Activated CD8-positive, alpha-beta T cell treated with anti-CD3 and anti-CD28 coated beads, Interleukin-2, amount 10 ng/mL, durations not matched to agents 7 days and 5 days (primary cell): ENCODE measurements at places on chromosomes 4 and X.

DNA sequence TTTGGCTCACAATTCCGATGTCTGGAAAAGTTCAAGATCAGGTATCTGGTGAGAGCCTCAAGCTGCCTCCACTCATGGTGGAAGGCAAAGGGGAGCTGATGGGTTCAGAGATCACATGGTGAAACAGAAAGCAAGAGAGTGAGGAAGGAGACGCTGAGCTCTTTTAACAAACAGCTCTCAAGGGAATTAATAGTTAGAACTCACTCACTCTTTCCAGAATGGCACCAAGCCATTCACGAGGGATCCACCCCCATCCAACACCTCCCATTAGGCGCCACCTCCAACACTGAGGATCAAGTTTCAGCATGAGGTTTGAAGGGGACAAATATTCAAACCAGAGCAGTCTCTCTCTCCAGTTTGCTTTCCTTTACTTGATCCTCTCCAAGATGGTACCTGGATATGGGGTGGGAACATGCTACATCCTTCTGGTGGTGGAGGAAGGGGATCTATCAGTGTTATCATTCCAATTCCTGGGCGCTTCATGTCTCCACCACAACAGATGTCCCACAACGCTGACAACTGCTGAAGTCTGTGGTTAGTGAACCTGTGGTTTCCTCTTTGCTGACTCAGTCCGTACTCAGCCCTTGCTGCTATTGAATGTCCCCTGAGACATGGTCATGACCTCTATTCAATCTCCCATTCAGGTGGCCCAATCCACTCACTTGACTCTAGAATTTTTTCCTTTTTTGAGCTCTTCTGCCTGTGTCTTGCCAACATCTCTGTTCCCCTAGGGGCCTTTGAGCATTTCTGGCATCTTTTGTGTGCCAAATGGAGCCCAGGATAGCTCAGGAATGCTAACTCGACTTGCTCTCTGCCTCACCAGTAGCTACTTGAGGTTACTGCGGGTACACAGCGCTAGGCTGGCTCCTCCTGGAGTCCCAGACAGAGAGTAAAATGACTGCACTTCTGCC is 395.2 kb downstream of the MID1IP1 start:
- H3K27ac ChIP-seq = peak overlapping the region; percentile 30
- H3K4me3 ChIP-seq = peak overlapping the region; percentile 6
- no peaks in the 10 kb centered on the region for H3K27me3 ChIP-seq
- H3K36me3 ChIP-seq = no peaks in the 10 kb centered on the region
- peaks cover 45% of the 10 kb centered on the region for H3K4me1 ChIP-seq

DNA sequence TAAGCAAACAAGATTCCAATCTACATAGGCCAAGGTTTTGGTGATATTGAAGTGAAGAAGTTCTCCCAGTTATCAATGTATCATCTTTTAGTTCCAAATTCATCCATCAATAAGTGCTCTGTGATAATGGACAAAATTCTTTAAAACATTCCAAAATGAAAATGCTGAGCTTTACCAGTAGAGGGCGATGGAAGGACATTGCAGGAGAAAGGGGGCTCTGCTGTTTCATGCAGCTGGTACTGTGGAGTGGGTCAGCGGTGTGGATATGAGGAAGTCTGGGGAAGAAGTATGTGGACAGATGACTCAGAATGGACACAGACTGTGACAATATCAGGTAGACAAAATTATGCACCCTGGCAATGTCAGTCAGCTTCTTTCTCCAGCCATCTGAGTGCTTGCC is 46.6 kb upstream of the HS6ST2 start:
- DNase-seq = no peak
- H3K36me3 ChIP-seq = no peaks in the 10 kb centered on the region
- H3K27me3 ChIP-seq = no peaks in the 10 kb centered on the region
- H3K4me1 ChIP-seq = no peaks in the 10 kb centered on the region
- H3K27ac ChIP-seq = no peak overlapping the region
- no peak overlapping the region for H3K4me3 ChIP-seq

DNA sequence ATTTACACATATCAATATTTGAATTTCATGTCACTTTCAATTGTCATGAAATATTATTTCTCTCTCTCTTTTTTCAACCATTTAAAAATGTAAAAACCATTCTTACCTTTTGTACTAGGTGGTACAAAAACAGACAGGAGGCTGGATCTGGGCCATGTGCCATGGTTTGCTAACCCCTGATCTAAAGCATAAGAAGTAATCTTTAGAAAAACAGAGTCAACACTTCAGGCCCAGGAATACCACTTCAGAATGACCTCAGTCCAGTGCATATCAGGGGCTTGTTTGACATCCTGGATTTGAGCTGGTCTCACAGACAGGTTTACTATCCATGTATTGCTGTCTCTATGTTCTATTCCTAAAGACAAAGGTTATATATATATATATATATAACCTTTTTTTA is 102.5 kb downstream of the DCHS2 start:
- H3K27me3 ChIP-seq = peaks cover 4% of the 10 kb centered on the region
- H3K4me1 ChIP-seq = no peaks in the 10 kb centered on the region
- H3K4me3 ChIP-seq = no peak overlapping the region
- no peak overlapping the region for H3K27ac ChIP-seq
- H3K36me3 ChIP-seq = no peaks in the 10 kb centered on the region
- no peak for DNase-seq

- H3K36me3 ChIP-seq = no peaks in the 10 kb centered on the region
- peaks cover 2% of the 10 kb centered on the region for H3K27me3 ChIP-seq
- no peak overlapping the region for H3K27ac ChIP-seq
Observed at GRCh38 chr4:173091958-173092357, 76.7 kb upstream of the GALNT7 start.

DNA sequence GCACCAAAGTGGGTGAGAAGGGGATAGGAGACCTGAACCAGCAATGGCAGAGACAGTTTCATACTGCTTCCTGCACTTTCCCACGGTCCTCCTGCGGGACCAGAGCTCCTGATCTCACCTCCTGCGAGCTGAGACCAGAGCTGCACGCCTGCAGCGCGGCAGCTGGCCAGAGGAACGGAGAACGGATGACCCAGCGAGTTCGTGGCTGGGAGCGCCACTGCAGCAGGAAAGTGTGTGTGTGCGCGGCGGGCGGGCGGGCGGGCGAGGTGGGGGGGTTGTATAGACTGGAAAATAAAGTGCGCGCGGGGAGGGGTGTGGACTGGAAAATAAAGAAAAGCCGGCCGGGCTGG is 16.5 kb downstream of the MCF2 start:
- peaks cover 16% of the 10 kb centered on the region for H3K27me3 ChIP-seq
- DNase-seq = no peak
- no peak overlapping the region for H3K27ac ChIP-seq
- H3K4me3 ChIP-seq = peak overlapping the region; percentile 46
- H3K4me1 ChIP-seq = peaks cover 2% of the 10 kb centered on the region

GRCh38 chrX:72394518-72395170 is 88.9 kb upstream of the CITED1 start:
- no peak for DNase-seq
- no peak overlapping the region for H3K4me3 ChIP-seq
- H3K4me1 ChIP-seq = no peaks in the 10 kb centered on the region
- no peaks in the 10 kb centered on the region for H3K36me3 ChIP-seq

DNA sequence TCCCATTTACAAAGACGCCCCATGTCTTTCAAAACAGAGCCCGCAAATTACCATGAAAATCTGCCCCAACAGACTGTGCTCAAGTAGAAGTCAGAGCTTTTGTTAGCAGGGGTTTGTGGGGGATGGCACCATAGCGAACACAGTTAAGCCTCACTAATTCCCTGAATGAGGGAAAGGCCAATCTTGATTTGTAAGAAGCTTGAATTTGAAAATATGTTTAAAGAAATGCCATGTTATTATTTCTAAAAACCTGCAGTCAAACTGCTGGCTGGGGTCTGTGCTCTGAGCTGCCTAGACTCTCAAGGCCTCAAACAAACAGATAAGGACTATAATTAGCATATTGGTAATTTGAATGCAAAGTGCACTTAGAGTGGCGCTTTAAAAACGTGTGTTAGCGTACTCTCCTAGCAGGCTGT is 9.4 kb upstream of the PAK3 start:
- H3K27ac ChIP-seq = no peak overlapping the region
- no peak overlapping the region for H3K4me3 ChIP-seq
- no peaks in the 10 kb centered on the region for H3K27me3 ChIP-seq
- no peaks in the 10 kb centered on the region for H3K36me3 ChIP-seq
- H3K4me1 ChIP-seq = no peaks in the 10 kb centered on the region
- DNase-seq = no peak

DNA sequence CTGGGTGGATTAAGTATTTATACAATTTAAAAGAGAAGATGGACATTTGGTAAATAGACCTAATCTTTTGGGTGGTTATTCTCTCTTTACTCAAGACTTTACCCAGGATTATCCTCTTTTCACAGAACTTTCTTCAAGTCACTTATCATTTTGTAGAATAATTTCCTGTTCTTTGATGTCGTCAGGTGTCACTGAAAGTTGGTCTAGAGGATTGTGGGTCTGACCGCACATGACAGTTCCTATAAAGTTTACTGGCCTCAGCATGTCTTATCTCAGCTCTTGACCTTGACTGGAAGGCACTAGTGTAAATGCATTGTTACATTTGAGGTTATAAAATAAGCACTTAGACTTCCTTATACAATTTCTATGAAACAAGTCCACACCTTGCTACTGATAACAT is 139.9 kb upstream of the SLC4A4 start:
- H3K27ac ChIP-seq = peak overlapping the region; percentile 68
- peaks cover 24% of the 10 kb centered on the region for H3K4me1 ChIP-seq
- H3K27me3 ChIP-seq = peaks cover 9% of the 10 kb centered on the region
- peak overlapping the region; percentile 4 for H3K4me3 ChIP-seq
- DNase-seq = peak; percentile 74
- H3K36me3 ChIP-seq = no peaks in the 10 kb centered on the region

DNA sequence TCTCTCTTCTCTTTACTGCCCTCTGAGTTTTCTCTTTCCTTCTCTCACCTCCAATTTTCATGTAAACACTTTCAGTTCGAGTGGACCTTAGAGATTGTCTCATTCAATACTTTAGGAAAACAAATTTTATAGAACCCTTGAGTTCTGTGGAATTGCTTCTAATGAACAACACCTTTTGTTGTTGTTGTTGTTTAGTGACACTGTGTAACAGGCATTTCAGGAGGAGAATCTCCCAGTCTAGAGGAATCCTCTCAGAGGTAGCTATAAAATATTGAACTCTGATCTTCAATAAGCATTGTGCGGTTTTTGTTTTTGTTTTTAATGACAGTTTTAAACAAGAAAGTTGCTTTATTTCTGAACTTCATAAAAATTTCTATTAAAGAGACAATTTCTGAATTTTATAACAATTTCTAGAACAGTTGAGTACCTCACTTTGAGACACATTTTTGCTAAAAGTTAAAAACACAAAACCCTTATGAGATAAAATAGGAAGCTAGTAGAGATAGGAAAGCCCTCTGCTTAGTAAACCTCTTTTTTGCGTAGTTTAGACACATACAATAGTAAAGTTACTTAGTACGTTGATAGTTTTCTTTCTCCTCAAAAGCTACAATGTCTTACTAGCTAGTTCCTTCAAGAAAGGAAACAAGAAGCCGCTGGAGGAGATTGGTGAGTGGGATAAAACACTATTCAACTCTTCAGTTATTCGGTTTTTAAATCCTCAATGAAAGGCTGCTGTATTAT is 38.8 kb downstream of the CLCN3 start:
- peaks cover 14% of the 10 kb centered on the region for H3K4me1 ChIP-seq
- no peak overlapping the region for H3K4me3 ChIP-seq
- DNase-seq = no peak
- no peaks in the 10 kb centered on the region for H3K36me3 ChIP-seq
- H3K27ac ChIP-seq = no peak overlapping the region

DNA sequence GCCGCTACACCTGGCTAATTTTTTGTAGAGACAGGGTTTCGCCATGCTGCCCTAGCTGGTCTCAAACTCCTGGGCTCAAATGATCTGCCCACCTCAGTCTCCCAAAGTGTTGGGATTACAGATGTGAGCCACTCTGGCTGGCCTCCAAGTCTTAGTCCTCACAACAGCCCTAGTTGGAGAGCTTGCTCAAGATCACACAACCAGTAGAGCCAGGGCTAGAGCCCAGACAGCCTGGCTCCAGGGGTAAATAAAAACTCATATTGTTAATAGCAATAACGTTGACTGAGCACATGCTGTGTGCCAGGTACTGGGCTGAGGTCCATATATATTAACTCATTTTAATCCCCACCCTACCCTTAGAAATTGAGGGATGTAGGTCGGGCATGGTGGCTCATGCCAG is 7.3 kb upstream of the JAKMIP1 start:
- no peak for DNase-seq
- H3K27ac ChIP-seq = no peak overlapping the region
- H3K4me1 ChIP-seq = no peaks in the 10 kb centered on the region
- H3K4me3 ChIP-seq = no peak overlapping the region

DNA sequence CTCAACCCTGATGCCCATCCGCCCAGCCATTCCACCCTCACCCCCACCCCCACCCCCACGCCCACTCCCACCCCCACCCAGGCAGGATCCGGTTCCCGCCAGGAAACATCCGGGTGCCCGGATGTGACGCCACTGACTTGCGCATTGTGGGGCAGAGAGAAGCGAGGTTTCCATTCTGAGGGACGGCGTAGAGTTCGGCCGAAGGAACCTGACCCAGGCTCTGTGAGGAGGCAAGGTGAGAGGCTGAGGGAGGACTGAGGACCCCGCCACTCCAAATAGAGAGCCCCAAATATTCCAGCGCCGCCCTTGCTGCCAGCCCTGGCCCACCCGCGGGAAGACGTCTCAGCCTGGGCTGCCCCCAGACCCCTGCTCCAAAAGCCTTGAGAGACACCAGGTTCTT is at the start of gene MAGEA1:
MAGEA1 (plus strand) TSS at position 154 of the 400 bp plus-strand sequence. CDS start 3,106 bp downstream, outside the sequence.
- H3K4me3 ChIP-seq = no peak within 1 kb of the TSS
- no peaks in the 10 kb centered on the region for H3K4me1 ChIP-seq
- peaks cover 2% of the 10 kb centered on the region for H3K27me3 ChIP-seq
- H3K36me3 ChIP-seq = no peaks in the 10 kb centered on the region

DNA sequence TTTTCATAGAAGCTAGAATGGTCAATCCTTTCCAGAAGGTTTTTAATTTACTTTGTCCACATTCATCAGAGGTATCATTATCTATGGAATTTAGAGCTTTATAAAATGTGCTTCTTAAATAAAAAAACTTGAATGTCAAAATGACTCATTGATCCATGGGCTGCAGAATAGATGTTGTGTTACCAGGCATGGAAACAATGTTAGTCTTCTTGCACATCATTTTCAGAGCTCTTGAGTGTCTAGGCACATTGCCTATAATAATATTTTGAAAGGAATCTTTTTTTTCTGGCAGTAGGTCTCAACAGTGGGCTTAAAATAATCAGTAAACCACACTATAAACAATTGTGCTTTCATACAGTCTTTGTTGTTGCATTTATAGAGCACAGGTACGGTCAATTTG is 200.3 kb downstream of the FAT4 start:
- no peaks in the 10 kb centered on the region for H3K4me1 ChIP-seq
- no peak for DNase-seq
- no peak overlapping the region for H3K4me3 ChIP-seq
- no peaks in the 10 kb centered on the region for H3K27me3 ChIP-seq
- H3K27ac ChIP-seq = no peak overlapping the region
- no peaks in the 10 kb centered on the region for H3K36me3 ChIP-seq

- H3K4me3 ChIP-seq = no peak overlapping the region
- DNase-seq = no peak
- no peaks in the 10 kb centered on the region for H3K4me1 ChIP-seq
- H3K27me3 ChIP-seq = no peaks in the 10 kb centered on the region
- no peak overlapping the region for H3K27ac ChIP-seq
Observed at GRCh38 chrX:31435592-31435991, 363.8 kb upstream of the FTHL17 start.
